CD4-positive, alpha-beta memory T cell (primary cell): ENCODE measurements at places on chromosomes 6 and 20. TPM values are rescaled to one million over a fixed set of nuclear protein-coding genes. Genes with fewer than 3 reads are reported as not detected.
A peak's percentile ranks its signal among the peaks of the same experiment; 100 is the strongest.

GRCh38 chr20:47355489-47356219 lies 845 bp downstream of the ZMYND8 start:
- H3K36me3 ChIP-seq, result no peaks in the 10 kb centered on the region
- peak overlapping the region; percentile 76 for H3K27ac ChIP-seq
- H3K4me3 ChIP-seq, result peak overlapping the region; percentile 39

The GPR6 gene
- not detected for total RNA-seq

DNA sequence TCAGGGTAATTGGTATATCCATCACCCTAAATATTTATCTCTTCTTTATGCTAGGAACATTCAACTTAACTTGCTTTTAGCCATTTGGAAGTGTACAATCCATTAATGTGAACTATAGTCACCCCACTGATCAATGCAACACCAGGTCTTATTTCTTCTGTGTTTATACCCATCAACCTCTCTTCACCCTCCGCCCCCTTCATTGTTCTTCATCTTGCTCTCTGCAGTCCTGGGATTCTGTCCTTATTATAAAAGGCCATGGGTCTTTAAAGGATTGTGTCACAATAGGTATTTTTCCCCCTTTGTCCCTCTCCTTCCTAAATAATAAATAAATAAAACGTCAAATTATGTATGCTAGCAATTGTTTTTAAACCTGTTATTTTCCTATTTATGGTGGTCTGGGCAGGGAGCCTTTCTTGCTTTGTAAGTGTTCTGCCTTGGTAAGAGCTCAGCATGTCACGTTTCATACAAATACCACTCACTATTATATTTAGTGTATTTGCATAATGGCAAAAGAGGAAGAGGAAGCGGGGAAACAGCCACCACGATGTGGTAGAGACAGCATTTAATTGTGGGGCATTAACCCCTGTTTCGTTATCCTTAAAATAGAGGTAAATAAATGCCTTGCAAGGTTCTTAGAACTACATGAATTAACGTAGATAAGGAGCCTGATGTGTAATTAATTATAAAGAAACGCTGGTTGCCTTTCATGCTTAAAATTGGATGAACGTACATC lies 1.9 kb downstream of the ABRACL start:
- DNase-seq, result peak; percentile 51
- H3K36me3 ChIP-seq, result peaks cover 8% of the 10 kb centered on the region
- peak overlapping the region; percentile 50 for H3K4me3 ChIP-seq
- peak overlapping the region; percentile 88 for H3K27ac ChIP-seq

DNA sequence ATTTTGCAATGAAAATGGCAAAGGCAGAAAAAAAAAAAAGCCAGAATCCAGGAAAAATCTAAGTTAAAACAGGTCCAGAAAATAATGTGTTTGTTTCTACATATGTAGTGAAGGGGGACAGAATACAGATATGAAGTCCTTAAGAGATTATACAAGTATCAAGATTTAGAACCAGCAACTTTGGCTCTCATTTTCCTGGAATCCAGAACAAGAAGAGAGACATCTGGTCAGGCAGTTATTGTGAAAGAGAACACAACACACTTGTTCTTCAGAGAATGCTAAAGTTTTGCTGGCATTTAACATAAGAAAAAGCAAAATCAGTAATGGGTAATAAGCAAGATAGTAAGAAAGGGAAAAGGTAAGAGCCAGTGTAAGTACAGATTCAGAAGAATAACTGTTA lies 21.1 kb downstream of the BAG2 start:
- no peaks in the 10 kb centered on the region for H3K27me3 ChIP-seq
- H3K4me1 ChIP-seq, result no peaks in the 10 kb centered on the region
- no peak overlapping the region for H3K4me3 ChIP-seq
- H3K36me3 ChIP-seq, result no peaks in the 10 kb centered on the region

GRCh38 chr6:155045561-155046404 lies 50.7 kb downstream of the TIAM2 start:
- no peak for DNase-seq
- H3K27me3 ChIP-seq, result no peaks in the 10 kb centered on the region
- no peaks in the 10 kb centered on the region for H3K36me3 ChIP-seq

DNA sequence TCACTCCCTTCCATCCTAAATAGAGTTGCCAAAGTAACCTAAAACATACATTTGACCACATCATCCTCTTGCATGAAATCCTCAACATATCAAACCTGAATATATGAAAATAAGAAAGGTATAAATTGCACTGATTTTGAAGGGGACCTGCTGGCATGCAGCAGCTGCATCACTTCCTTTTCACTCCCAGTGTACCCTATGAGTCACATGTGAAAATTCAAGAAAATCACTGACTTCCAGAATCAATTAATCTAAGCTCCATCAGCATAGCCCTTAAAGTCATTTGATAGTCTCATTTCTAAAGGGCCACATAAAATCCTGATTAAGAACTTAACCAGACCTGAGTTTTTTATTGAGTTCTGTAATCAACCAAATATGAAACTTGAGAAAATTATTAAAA lies 24.3 kb downstream of the SNX14 start:
- no peak overlapping the region for H3K4me3 ChIP-seq
- no peaks in the 10 kb centered on the region for H3K27me3 ChIP-seq
- no peak for DNase-seq
- peaks cover 9% of the 10 kb centered on the region for H3K36me3 ChIP-seq
- no peak overlapping the region for H3K27ac ChIP-seq

DNA sequence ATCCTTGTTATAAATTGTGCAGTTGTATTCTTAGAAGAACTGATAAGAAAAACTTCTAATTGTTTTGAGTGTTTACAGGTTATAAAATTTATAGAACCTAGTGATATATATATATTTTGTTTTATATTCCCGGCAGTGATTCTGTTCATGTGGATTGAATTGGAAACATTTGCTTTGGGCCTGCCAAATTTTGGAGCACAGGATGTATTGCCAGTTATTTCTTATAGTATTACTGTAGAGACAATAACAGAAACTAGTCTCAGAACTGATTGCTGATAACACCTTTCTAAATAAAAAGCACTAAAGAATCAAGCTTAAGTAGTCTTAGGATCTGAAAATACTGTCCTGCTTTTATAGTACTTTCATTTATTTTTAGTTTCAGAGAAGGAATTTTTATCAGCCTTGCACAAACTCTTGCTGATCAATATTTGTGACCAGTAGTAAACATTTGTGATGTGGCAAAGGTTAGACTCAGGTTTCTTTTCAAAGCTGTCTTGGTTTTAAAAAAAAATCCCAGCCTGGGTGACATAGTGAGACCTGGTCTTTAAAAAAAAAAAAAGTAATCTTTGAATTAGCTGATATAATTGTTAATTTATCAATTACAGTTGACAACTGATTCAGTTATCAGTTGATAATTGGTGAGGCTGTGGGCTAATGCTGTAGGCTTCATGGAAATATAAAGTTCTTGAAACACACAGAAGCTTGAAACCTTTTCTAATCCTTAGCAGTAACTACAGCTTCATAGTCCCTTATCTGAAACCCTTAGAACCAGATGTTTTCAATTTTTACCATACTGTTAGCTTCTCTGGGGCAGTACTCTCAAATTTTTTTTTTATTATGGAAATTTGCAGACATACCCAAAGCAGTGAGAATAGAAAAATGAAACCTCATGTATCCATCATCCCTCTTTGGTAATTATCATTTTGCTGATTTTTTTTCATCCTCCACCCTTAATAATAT lies 42.4 kb downstream of the RNGTT start:
- H3K36me3 ChIP-seq, result no peaks in the 10 kb centered on the region
- H3K27me3 ChIP-seq, result no peaks in the 10 kb centered on the region
- DNase-seq, result no peak
- H3K4me1 ChIP-seq, result peaks cover 8% of the 10 kb centered on the region
- H3K4me3 ChIP-seq, result no peak overlapping the region
- no peak overlapping the region for H3K27ac ChIP-seq

GRCh38 chr6:45209762-45210161 lies 118.4 kb upstream of the RUNX2 start:
- H3K4me3 ChIP-seq, result no peak overlapping the region
- no peaks in the 10 kb centered on the region for H3K36me3 ChIP-seq
- DNase-seq, result no peak
- no peaks in the 10 kb centered on the region for H3K27me3 ChIP-seq
- H3K4me1 ChIP-seq, result no peaks in the 10 kb centered on the region

The KHDC1 gene
- total RNA-seq, result 1.7 TPM

DNA sequence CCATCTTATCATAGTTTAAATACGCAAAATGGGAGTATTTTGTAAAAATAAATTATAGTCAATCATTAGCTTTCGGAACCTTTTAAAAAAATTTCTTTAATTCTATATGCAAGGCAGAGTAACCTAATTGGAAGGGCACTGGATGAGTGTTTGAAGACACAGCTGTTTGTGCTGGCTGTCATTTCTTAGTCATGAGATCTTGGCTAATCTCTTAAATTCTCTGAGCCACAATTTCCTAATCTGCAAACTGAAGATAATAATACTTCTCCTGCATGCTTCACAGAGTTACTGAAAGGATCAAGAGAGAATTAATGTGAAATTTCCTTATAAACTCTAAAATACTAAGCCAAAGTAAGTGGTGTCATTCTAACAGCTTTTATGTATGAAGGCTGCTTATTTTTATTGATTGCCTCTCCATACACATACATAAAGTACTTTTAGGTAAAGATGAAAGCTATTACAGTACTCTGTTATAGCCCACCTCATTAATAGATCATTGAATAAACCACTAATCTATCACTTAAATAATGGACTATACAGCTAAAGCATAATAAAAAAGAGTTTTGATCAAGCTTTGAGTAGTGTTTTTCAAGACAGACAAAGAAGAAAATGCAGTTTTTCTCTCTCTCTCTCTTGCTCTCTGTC lies 383.7 kb upstream of the IRAK1BP1 start:
- H3K27me3 ChIP-seq, result no peaks in the 10 kb centered on the region
- H3K36me3 ChIP-seq, result no peaks in the 10 kb centered on the region
- H3K27ac ChIP-seq, result no peak overlapping the region
- DNase-seq, result no peak
- no peaks in the 10 kb centered on the region for H3K4me1 ChIP-seq
- no peak overlapping the region for H3K4me3 ChIP-seq

GRCh38 chr20:49471397-49471796 lies 11.1 kb downstream of the KCNB1 start:
- DNase-seq, result no peak
- H3K27me3 ChIP-seq, result peaks cover 4% of the 10 kb centered on the region
- no peak overlapping the region for H3K27ac ChIP-seq
- H3K36me3 ChIP-seq, result no peaks in the 10 kb centered on the region
- no peak overlapping the region for H3K4me3 ChIP-seq
